NCI-H460 (cell line): ENCODE measurements at places on chromosomes 7 and 10.

DNA sequence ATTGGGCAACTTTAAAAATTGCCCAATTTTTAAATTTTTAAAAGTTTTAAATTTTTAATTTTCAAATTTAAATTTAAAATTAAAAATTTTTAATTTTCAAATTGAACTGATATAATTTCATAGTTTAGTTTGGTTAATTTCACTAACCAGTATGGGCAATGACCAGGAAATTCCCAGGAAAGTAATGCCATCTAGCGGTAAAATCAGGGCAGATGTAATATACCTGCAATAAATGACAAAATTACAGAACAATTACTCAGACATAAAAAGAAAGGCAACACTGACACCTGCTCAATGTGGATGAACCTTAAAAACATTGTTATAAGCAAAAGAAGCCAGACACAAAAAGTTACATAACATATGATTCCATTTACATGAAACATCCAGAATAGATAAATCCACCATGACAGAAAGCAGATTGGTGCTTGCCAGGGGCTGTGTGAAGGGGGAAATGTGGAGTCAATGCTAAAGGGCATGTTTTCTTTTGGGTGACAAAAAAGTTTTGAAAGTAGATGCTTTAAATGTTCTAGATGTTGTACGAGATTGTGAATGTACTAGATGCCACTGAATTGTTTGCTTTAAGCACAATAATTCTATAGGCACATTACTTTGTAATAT is 28.6 kb upstream of the SLC16A12 start:
- DNase-seq = peak; percentile 59

DNA sequence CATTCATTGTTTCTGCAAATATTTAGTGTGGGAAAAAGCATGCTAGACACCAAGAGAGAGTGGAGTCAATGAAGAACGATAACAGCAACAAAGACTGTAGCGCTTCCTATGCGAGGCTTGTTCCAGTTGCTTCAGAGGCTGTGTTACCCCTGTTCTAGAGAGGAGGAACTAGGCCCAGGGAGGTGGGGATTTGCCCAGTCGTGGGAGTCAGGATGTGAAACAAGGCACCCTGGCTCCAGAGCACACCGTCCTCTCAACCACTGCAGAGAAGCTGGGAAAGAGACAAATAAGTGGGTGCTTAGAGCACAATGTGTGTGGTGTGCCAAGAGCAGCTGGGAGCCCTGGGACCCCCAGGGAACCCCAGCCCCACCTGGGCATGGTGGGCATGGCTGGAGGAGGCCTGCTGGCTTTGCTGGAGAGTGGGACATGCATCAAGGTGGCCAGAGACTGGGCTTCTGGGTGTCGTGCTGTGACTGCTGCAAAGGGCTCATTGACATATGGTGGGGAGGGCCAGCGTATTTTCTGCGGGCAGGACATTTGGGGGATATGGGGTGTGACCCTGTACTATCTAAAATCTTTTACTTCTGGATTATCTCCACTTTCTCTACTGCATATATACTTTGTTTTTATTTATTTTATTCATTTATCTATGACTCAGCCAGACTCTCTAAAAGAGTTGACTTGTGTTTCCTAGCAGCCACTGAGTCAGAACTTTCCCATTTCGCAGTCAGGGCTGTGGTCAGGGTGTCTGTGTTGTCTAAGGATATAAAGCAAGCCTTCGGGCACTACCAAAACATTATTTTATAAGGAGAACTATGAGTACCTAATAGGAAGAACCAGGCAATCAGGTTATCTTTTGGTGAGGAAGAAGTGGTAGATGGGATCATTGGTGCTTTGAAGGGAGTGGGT is 95.4 kb downstream of the TCF7L2 start:
- DNase-seq = no peak

- DNase-seq = no peak
These were observed 97.4 kb downstream of the CTTNBP2 start for GRCh38 chr7:117775801-117776200.

DNA sequence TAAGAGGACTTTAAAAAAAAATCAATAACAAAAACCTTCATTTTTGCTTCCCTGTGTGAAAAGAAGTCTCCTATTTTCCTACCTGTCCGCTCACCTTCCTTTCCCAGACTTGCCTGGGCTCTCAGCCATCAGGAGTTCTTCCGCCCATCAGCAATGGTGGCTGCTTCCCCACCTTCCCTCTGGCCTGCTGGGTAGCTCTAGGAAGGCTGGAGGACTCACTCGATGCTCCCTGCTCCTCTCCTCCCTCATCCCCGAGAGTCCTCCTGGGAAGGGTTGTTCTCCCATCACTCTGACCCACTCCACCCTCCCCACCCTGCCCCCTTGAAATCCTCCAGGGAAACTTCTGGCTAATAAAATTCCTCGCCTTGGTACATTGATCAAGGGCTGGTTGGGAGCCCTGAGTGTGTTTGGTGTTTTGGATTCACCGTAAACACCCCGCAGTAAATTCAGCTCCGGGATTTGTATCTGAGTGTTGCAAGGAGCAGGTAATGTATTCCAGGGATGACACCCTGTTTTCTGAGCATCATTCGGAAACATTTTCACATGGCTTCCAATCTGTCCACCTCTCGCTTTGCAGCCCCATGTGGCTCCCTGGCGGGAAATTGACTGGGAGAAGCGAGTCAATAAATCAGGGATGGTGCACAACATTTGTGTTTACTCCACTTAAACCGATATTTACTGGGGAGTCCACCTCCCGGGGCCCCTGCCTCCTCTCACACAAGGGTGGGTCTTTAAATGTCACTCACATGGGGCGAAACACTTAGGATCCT is 126.4 kb upstream of the SDK1 start:
- no peak for DNase-seq

GRCh38 chr10:100909501-100910263 is 3.1 kb upstream of the SLF2 start:
- DNase-seq = no peak

DNA sequence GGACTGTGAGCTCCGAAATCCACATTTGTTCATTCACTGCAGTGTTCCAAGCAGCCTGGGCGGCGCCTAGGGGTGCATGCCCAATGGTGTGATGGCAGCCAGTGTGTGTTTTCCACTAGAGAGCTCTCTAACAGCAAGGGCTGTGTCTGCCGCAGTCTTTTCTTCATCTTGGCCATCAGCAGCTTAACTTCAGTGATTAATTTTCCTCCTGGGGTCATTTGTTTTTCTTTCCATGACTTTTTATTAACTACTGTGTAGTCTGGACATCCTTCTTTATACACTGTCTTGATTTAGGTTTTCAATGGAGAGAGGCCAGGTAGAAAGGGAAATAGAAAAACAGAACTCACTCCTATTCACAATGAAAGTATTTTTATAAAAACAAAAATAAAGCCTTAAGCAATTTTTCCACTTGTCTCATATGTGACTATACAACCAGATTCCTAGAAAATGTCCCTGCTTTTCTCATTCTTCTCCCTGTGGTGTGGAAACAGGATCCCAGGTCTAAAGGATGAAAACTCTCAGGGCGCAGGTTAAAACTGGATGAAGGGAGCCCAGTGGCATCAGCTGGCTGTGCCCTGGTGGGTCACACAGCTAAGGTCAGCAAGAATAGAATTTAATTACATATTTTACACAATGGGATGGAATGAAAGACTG is 176.8 kb downstream of the PKD1L1 start:
- peak; percentile 85 for DNase-seq

DNA sequence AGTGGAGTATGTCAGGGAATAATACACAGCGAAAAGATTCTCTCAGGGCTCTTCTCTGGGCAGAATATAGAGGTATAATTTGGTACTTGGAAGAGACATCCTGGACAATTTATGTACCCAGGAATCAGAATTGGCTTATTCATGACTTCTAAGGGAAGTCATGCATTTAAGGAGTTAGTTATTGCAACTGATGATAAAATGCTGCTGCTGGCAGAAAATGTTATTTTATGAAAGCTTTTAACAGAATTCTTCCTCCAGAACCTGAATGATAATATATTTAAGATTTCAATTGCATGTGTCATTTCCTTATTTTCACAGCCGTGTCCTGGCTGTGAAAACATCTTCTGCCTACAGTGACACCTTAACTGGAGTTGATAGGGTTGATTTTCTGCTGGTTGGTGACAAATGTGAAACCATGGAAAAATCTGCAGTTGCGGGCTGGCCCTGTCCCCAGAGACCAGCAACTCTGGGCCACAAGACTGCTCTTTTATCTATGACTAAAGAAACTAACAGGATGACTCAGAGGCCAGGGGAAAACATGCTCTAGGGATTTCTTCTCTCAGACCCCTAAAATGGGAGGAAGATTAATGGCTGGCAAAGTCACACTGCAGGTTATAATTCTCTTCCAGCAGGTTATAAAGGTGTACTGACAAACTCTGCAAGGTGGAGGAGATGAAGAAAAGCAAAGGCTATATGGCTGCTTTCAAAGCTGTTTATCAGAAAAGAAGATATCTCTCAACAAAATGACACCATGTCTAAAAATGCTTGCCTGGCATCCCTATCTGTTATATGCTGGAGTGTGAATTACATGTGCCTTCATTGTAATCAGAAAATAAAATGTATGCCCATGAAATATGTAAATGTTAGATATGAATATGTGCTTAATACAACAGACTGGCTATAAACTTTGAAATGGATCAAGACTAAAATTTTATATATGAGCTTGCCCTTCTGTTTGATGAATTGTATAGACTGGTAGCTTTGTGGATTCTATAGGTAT is 12.1 kb upstream of the TRUB1 start:
- no peak for DNase-seq

- no peak for DNase-seq
These were observed 245.7 kb downstream of the WDR11 start for GRCh38 chr10:121096617-121097431.

GRCh38 chr7:13047061-13047460 is 359.6 kb downstream of the ARL4A start:
- no peak for DNase-seq

GRCh38 chr7:44796034-44796503 is 412 bp upstream of the PPIA start:
- DNase-seq = peak; percentile 29

- DNase-seq = no peak
These were observed 51.1 kb downstream of the DPYSL4 start for GRCh38 chr10:132237871-132238270.

DNA sequence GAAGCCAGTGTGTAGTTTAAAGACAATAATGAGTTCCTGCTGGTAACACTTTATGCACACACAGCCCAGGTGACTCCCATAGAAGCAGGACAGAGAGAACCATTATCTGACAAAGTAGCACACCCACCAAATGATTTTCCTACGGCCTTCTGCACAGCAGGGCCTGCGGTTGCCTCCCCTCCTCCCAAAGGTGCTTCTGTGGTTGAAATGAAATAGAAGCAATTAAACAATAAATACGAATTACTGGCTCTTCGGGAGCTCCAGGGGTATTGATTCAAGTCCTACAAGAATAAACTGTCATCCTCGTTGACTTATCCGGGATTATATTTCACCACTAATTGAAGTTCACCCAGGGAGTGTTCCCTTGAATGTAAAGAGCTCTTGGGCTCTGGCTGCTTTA is 172.1 kb downstream of the ACTR3B start:
- DNase-seq = no peak

- DNase-seq = no peak
These were observed 6.0 kb downstream of the LIPN start for GRCh38 chr10:88765816-88766215.

DNA sequence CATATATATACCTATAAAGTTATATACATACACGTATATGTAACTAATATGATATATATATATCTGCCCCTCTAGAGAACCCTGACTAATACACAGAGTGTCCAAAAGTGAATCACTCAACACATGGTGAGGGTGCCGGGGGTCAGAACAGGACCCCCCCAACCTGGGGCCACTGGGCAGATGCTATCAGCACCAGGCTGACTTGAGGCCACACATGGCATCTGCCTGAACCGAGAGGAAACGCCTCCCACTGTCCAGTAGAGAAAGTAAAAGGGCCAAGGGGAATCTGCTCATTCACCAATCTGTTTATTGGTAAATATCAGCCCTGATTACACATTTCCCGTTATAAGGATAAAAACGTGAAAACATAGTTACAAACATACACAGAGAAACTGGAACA is 218.3 kb downstream of the PTPRN2 start:
- DNase-seq = no peak

DNA sequence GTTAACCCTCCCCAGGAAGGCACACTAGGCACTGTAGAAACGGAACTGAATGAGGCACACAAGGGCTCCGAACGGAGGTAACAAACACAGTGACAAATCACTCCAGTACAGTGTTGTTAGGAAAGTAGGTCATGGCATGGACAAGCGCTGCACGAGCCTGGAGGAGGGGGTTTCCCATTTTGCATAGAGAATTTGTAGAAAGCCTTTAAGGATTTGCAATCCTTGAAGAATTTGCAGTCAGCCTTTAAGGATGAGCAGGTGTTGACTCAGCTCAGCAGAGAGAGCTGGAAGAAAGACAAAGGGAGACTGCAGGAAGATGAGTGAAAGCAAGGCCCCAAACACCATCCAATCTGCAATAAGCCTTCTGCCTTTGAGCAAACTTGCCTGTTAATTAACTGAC is 51.1 kb upstream of the PPP1R3C start:
- no peak for DNase-seq

DNA sequence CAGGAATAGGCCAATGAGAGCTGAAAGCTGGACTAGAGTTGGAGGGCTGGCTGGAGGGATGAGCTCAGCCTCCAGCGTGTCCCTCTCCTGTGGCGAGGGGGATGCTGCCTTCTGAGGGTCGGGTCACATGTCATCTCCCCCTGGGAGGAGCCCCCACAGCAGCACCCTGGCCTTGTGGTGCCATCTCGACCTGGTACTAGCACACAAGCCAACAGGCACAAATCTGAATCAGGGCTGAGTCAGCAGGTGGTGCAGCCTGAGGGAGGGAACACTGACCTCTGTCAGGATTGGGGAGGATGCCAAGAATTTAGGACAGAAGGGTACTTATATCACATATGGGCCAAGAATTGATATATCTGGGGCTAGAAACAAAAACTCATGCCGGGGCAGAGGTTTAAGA is 280.4 kb downstream of the CELF2 start:
- no peak for DNase-seq

- DNase-seq = no peak
These were observed 287.6 kb upstream of the TPK1 start for GRCh38 chr7:145123502-145123901.

DNA sequence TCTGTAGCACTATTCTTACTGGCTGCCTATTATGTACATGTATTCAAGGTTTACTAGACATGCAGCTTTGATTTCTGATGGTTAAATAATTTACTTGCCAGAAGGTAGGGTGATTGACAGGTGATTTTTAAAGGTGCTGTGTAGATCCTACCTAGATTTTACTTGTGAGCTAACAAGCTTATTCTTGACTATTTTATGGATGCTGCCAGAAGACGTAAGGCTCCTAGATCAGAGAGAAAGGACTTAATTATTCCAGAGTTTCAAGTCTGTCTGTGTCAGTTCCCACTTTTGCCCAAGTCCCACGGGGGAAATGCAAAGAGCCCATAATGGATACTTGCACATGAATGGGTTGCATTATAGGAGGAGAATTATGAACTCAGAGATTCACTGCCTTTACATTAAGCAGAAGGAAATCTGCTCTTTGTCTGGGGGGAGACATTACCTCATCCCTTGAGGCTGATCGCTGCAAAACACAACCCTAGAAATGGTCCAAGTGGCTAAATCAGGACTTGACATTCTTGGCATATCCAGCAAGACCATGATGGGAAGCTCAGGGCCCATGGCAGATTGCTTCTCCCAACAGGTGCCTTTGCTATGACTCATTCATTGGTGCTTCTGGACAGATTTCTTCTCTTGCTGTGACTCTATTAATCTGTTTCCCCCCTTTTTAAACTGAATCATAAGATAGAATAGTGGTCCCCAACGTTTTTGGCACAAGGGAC is 32.1 kb downstream of the GPR158 start:
- no peak for DNase-seq
